LHCN-M2 (cell line): ENCODE measurements at places on chromosomes 11 and 22.

GRCh38 chr22:45212306-45212709 lies 28.4 kb downstream of the KIAA0930 start:
- peak; percentile 78 for DNase-seq

- DNase-seq, result no peak
These were observed 10.1 kb downstream of the CBX6 start for GRCh38 chr22:38861927-38862326.

GRCh38 chr22:31520051-31520450 lies 23.7 kb downstream of the SFI1 start:
- DNase-seq, result no peak

DNA sequence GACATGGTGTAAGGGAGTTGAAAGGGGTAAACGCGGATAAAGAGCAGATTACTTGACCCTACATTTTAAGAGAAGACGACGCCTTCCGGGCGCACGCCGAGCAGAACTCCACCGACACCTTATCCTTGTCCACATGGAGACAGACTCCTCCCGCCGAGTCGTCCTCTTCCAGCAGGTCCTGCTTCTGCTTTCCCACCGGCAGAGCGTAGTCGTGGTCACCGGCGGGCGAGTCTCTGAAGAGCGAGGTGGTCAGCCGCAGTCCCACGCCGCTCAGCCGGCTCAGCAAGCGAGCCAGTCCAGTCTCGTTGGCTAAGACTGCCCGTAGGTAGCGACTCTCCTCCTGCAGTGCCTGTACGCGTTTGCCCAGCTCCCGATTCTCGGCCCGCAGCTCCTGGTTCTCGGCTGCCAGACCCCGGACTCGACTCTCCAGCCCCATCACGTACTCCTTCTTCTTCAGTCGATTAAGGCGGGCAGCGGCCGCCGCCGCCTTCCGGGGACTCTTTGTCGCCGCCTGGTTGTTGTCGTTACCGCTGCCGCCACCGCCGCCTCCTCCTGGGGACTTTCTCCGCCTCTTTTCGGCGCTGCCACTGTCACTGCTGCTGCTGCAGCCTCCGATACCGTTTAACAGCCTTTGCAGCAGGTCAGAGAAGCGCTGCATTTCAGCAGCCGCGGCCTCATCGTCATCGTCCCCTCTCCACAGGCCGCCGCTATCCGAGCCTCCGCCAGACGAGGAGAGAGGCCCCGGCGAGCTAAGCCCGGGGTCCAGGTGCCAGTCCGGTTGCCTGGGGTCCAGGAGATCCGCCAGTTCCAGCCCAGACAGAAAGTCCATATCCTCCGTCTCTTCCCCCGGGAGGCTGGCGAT lies 945 bp downstream of the CREBZF start:
- DNase-seq, result peak; percentile 56

DNA sequence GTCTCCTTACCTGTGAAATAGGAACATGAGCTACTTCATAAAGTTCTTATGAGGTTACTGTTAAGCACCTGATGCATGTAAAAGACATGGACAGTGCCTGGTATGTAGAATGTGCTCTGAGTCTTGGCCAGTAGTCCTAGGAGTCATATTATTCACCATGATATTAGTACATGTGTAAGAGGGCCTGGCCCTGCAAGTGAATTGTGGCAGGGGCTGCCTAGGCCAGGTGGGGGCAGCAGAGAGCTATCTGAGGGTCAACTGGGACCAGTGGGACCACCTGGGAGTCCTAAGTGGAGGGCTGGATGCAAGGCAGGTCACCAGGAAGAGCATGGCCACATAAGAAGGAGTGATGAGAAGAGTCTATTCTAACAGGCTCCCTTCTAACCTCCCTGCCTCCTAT lies 529.5 kb downstream of the SOX6 start:
- DNase-seq, result no peak

- peak; percentile 96 for DNase-seq
These were observed 148.4 kb downstream of the ME3 start for GRCh38 chr11:86523738-86524619.
